Mucosa of descending colon (tissue), 3 donors: ENCODE measurements at places on chromosomes 3 and 15.

DNA sequence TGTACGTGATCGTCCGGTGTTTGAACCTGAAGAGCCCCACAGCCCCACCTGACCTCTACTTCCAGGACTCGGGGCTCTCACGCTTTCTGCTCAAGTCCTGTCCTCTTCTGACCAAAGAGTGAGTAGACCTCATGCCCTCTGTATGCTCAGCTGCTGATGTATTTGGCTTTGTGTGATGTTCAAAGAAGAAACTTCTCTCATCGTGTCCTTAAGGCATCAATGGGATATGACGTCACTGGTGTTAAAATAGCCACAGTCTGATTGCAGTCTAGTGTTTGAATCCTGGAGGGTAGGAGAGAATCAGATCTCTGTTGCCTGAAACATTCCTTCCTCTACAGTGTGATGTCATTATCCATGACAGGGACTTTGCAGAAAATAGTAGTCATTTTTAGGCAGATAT lies 28.1 kb downstream of the ABHD2 start:
- no peak for DNase-seq

- no peak for DNase-seq
These were observed 2.1 kb upstream of the SNX22 start for GRCh38 chr15:64149424-64149823.

GRCh38 chr3:72810063-72810462 lies 38.2 kb downstream of the SHQ1 start:
- DNase-seq: no peak

- DNase-seq: no peak
These were observed 135.2 kb downstream of the BBX start for GRCh38 chr3:107657971-107658370.

- no peak for DNase-seq
These were observed 5.2 kb downstream of the POLR2H start for GRCh38 chr3:184366619-184367289.

GRCh38 chr3:112046599-112046998 lies 12.1 kb downstream of the TMPRSS7 start:
- DNase-seq: no peak

GRCh38 chr15:59105854-59106253 lies 908 bp downstream of the CCNB2 start:
- DNase-seq: no peak

GRCh38 chr3:11476735-11477144 lies 167.0 kb downstream of the VGLL4 start:
- no peak for DNase-seq

DNA sequence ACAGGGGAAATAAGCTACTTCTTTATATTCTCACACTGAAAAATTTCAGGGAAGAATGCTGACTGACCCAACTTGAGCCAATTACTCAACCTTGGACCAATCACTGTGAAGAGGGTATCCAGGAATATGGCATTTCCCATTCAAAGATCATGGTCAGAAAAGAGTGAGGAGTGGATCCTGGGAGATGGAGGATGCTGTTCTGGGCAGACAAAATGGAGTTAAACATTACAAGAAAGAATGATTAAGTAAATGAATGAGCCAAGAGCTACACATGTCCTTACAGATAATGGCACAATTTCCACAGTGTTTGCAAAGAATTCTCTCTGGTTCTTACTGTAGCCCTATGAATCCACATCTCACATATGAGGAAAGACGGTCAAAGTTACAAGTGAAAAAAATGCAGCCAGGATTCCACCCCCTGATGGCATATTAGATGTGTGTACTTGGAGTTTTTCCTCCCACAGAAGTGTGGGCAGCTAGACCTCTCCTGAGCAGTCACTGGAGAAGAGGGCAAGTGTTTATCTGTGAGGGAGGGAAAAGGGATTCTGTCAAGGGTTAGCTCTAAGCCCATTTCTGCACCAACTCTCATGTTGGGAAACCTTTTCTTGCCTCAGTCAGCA lies 33.8 kb downstream of the AMOTL2 start:
- no peak for DNase-seq

GRCh38 chr15:66425837-66426236 lies 39.1 kb downstream of the MAP2K1 start:
- no peak for DNase-seq

DNA sequence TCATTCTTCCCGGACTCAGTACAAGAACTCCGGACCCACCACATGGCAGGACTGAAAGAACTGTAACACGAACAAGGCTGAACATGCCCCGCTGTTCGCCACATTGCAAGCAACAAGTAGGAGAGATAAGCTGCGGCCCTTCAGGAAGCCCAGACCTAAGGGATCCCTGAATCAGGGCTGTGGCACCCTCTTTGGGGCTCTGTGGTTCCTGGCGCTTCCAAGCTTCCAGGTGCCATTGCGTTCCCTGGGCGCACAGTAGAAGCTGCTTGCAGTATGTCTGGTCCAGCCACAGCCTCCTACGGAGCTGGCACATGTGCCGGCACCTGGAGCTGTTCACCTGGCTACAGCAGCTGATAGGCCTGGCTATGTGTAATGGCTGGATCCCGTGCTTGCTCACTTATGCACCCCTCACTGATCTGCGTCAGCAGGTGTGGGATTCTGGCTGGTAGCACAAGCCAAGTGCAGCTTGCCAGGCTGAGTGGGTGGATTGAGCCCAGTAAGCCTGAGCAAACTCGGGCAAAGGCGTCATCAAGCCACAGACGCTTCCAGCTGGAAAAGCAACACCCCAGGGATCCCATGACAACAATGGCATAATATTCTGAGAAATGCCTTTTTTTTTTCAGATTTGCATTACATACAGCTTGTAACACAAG lies 748.6 kb upstream of the GBE1 start:
- no peak for DNase-seq

DNA sequence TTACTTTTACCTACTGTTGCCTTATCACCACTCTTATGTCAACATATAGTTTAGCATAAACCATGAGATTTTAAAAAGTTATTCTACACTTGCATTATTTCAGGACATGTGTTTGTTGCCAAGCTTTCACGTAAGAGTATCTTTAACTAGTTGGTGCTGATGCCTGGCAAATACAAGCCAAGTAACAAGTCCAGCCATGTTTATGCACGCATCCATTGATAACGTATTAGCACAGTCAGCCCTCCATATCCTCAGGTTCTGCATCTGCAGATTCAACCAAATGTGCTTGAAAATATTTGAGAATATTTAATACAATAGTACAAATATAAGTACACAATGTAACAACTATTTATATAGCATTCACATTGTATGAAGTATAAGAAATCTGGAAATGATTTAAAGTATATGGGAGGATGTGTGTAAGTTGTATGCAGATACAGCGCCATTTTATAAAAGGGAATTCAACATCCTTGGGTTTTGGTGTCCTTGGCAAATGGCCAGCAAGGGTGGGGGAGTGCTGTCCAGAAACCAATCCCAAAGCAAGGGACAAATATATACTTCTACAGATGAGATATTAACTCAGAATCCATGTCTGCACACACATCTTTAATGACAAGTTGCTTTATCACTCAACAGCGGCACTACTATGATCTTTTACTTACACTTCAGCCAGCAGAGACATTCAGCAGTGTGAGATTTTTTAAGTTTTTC lies 8.7 kb upstream of the SETD5 start:
- DNase-seq: no peak

DNA sequence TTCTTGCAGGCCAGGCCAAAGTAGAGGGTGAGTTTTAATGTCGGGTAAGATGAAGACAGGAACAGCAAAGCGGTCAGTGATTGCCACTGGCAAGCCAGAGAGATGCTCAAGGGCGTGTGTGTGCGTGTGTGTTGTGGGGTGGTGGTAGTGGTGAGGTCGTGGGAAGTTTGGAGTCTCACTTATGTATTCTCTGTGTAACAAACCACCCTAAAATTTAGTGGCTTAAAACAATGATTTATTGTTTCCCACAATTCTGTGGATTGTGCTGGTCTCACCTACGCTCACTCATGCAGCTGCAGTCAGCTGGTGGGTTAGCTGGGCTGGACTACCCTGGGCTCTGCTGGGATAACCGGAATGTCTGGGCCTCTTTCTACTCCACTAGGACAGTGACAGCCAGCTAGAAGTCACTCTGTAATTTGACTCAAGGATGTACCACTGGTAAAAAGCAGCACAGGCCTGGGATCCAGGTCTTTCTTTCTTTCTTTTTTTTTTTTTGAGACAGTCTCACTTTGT lies 50.9 kb upstream of the BHLHE40 start:
- no peak for DNase-seq

- DNase-seq: no peak
These were observed 172.9 kb upstream of the SLC2A2 start for GRCh38 chr3:171199473-171199829.

DNA sequence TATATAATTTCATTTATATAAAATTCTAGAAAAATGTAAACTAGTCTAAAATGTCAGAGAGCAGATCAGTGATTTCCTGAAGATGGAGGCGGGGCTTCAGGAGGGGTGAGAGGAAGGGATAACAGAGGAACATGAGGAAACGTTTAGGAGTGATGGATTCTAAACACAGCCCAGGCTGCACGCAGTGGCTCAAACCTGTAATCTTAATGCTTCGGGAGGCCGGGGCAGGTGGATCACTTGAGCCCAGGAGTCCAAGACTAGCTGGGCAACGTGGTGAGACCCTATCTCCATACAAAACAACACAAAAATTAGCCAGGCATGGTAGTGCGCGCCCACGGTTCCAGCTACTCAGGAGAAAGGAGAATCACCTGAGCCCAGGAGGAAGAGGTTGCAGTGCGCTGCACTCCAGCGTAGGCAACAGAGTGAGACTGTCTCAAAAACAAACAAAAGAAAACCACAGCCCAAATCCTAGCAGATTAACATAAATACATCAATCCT lies 18.0 kb upstream of the IQCF1 start:
- no peak for DNase-seq

DNA sequence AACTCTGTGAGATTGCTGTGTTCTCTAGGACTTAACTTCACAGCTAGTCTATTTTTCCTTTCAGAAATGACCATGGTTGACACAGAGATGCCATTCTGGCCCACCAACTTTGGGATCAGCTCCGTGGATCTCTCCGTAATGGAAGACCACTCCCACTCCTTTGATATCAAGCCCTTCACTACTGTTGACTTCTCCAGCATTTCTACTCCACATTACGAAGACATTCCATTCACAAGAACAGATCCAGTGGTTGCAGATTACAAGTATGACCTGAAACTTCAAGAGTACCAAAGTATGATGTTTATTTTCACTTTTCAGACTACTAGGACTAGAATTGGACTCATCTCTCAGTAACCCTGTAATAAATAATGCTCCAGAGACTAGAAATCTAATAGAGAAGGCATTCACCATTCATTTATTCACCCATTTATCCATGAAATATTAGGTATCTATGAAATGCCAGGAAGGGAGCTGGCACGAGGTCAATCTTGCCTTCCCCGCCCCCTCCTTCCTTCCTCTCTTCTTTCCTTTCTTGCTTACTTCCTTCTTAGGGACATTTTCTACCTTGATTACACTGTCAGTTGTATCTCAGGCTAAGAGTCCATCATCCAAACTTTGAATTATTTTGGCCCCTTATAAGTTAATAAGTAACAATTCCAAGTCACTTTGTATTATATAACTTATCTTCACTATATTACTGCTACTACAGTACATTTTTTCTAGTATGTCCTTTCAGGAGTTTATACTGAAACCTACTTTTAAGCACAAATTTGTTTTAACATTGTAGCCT lies 91.0 kb downstream of the PPARG start:
- DNase-seq: peak; percentile 44

GRCh38 chr3:99429502-99429901 lies 208.9 kb upstream of the COL8A1 start:
- DNase-seq: no peak

DNA sequence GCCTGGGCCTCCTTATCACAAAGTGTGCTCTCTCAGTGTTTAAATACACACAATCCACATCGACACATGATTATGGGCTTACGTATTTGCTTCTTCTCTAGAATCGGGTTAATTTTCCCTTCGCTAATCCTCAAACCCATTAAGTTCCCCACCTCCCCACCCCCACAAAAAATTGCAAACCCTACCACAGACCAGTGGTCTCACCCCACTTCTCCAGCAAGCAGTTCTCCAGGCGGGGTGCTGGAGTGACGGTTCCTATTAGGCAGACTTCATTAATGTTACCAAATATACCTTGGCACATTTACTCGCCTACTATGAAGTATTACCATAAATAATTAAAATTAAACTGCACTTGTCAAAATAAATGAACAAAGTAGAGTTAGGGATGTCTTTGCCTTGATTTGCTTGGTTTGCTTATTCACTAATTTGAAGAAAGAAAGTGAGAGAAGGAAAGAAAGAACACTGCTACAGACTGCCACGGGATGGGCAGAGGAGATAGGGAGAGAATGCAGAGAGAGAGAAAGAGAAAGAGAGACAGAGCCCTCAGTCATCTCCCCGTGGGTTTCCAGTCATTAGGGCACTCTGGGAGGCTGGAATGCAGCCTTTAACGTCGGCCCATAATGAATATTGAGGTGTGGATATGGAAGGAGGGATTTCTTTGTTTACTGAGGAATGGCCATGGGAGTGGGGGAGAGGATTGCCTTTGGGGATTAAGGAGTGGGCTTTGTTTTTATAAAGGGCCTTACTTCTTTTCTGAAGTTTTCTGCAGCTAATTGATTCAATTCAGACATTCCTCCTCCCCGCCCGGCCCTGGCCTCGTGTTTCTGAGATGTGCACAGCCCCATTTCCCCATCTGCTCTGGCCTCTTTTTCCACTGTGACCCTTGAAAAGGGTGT lies 39.7 kb upstream of the POLG start:
- DNase-seq: no peak

GRCh38 chr3:139529662-139530061 lies 9.9 kb downstream of the RBP1 start:
- DNase-seq: no peak

- peak; percentile 91 for DNase-seq
These were observed 2.2 kb upstream of the GRAMD2A start for GRCh38 chr15:72199721-72200212.

DNA sequence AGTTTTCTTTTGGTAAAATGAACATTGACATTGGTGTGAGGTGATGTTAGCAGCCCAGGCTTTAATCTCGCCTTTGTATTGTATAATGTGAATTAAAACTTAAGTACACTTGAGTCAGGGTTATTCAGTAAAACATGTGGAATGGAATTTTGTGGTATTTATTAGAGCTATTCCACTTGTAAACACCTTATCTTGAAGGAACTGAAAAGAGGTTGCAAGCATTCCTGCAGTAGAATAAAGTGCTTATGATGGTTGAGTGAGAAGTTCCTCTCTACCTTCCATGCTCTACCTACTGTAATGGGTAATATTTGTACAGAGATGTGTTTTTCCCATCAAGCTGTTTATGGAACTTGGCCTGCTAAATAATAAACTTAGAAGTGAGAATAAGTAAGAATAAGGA lies 36.1 kb downstream of the HMG20A start:
- no peak for DNase-seq

GRCh38 chr15:75460646-75461045 lies 9.2 kb upstream of the SIN3A start:
- DNase-seq: peak; percentile 24

GRCh38 chr15:50162969-50163718 lies 18.9 kb upstream of the SLC27A2 start:
- no peak for DNase-seq

- DNase-seq: no peak
These were observed 11.3 kb downstream of the SELENOS start for GRCh38 chr15:101266034-101266433.
